Choroid plexus epithelial cell (primary cell): ENCODE measurements at places on chromosomes 16 and 17.

GRCh38 chr17:55159251-55159650, 105.5 kb upstream of the HLF start:
- DNase-seq: peak; percentile 56

DNA sequence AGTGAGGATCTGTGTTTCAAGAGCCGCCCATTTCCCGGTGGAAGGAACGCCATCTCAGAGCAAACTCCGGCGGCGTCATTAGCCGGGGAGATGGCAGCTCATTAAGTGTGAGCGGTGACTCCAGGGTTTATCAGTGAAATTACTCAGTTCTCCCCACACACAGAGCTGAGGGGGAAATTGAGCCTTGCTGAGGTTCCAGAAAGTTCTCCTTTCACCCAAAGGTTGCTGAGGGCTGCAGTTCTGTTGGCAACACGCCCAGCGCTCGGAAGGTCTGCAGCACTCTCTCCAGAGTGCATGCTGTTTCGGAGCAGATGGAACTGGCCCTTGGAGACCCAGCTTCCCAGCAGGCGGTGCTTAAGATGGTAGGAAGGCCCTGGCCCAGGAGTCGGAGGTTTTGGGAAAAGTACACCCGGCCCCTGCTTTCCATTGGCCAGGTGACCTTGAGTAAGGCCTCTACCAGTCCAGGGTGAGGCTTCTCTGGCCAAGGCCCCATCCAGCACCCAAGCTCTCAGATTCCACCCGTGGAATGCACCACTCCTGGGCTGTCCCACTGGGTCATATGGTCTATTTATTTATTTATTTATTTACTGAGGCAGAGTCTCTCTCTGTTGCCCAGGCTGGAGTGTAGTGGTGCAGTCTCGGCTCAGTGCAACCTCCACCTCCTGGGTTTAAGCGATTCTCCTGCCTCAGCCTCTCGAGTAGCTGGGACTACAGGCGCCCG, 167.7 kb upstream of the CIBAR2 start:
- peak; percentile 37 for DNase-seq

DNA sequence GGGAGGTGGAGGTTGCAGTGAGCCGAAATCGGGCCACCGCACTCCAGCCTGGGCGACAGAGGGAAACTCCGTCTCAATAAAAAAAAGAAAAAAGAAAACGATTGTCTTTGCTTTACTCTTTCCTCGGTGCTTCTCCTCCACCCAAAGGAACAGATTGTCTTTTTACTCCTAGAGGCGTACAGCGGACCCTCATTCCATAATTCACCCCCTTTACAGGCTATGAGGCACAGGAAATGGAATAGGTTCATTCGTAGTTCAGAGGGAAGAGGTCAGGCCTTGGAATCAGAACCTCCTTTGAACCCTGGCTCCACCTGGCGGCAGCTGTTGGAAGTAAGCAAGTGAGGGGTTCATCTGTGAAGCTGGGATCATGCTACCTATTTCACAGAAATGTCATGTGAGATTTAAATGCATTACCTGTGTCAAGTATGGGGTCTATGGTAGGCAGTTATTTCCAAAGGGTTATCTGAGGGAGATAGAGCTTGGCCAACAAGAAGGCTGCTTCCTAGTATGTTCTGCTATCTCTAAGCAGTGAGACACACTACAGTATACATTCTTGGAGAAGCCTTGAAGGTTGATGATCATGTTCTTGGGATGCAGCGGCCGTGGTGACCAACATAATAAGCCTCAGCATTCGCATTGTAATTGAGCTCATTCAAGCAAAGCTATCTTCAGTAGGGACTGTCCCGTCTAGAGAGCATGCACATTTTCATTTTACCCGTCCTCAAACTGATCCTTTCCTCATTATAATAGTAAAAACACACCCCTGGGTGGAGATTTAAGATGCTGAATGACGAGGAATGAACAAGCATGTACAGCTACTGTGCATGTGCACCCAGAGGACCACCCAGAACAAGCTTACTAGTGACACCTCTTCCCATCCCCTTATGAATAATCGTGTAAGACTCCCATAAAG, 18.7 kb upstream of the ZNF689 start:
- peak; percentile 82 for DNase-seq

DNA sequence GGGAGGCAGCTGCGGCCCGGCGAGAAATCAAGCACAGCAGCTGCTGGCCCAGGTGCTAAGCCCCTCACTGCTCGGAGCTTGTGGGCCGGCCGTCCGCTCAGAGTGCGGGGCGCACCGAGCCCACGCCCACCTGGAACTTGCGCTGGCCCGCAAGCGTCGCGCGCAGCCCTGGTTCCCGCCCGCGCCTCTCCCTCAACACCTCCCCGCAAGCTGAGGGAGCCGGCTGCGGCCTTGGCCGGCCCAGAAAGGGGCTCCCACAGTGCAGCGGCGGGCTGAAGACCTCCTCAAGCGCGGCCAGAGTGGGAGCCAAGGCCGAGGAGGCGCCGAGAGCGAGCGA, 92.9 kb downstream of the HAPSTR1 start:
- DNase-seq: no peak

DNA sequence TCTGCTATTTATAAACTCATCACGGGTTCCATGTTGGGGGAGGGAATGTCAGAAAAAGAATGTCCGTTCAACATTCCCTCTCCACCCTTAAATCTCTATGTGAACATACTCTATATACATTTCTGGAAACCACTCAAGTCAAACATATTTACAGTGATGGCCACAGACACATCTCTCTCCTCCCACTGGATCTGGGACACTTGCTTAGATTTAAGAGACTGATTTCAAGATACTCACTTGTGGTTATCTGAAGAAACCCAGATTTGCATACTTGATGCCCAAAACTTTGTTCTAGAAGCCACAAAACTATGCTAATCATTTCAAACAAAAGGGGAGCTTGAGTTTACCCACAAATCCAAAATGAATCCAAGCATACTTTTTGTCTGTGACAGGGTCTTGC, 182.9 kb upstream of the SOX9 start:
- no peak for DNase-seq

DNA sequence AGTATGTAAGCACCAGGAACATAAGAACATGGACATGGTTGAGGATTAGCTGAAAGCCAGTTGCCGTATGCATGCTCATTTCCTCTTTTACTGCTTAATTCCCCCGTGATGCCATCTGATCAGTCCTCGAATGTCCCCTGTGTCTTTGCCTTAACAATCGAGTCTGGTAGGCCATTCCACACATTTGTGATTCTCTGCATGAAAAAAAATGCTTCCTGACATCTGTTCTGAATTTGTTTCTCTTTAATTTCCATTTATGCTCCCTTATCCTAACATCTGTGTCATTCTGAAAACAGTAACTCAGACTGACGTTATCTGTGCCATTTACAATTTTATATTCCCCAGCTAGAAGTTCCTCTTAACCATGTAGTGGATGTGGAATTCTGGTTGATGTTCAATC, 158.2 kb upstream of the TOX3 start:
- no peak for DNase-seq

- DNase-seq: peak; percentile 91
Observed at GRCh38 chr17:46264456-46265198, 30.3 kb upstream of the LRRC37A start.

- DNase-seq: no peak
Observed at GRCh38 chr16:25996052-25996451, 304.3 kb downstream of the HS3ST4 start.

DNA sequence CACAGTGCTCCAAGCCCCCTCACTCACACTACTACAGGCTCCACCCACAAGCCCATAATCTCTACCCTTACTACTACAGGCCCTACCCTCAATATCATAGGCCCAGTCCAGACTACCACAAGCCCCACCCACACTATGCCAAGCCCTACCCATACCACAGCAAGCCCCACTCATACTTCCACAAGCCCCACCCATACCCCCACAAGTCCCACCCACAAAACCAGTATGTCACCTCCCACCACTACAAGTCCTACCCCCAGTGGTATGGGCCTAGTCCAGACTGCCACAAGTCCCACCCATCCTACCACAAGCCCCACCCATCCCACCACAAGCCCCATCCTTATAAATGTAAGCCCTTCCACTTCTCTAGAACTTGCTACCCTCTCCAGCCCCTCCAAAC, 13.8 kb downstream of the RIPOR1 start:
- DNase-seq: peak; percentile 87

GRCh38 chr16:12417815-12418211, 385.9 kb downstream of the CPPED1 start:
- DNase-seq: no peak

DNA sequence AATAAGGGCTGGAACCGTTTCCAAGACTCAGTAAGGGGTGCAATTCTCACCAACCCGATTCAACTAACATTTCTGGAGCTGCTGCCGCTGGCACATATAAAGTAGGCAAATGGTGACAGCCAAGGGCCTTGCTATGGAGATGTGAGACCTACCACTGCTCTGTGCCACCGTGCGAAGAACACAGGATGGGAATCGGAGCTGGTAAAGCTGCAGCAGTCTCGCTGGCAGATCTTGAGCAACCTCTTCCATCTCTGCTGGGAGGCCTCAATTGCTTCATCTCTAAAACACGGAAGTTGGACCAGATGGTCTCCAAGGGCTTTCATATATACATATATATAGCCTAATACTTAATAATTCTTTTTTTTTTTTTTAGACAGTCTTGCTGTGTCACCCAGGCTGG, 128.9 kb upstream of the RCVRN start:
- no peak for DNase-seq

DNA sequence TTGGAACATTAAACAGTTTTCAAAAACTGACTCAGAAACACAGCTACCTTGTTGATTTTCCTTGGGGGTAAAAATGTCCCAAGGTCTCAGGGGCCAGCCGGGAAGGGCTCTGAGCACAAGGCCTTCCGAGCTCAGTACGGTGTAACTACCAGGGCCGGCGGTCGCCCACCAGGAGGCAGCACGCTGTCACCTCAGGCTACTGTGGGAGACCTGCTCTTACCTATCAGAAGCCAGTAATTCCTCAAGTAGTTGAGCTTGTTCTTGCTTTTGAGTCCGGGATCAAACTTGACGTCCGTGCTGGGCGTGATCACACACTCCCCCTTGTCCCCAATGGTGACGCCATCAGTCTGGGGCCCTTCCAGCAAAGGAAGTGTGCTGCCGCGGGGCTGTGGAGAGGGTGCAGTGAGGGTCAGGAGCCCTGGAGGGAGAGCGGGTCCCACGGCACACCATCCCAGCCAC, 43.4 kb upstream of the ICAM2 start:
- peak; percentile 63 for DNase-seq

DNA sequence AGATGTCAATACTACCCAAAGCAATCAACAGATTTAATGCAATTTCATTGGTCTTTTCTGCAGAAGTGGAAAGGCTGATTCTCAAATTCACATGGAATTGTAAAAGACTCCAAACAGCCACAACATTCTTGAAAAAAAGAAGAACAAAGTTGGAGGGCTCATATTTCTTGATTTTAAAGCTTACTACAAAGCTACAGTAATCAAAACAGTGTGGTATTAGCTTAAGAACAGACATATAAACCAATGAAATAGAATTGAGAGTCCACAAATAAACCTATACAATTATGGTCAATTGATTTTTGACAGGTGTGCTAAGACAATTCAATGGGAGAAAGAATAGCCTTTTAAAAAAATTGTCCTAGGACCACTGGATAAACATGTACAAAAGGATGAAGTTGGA, 14.4 kb upstream of the ABCC1 start:
- DNase-seq: no peak

DNA sequence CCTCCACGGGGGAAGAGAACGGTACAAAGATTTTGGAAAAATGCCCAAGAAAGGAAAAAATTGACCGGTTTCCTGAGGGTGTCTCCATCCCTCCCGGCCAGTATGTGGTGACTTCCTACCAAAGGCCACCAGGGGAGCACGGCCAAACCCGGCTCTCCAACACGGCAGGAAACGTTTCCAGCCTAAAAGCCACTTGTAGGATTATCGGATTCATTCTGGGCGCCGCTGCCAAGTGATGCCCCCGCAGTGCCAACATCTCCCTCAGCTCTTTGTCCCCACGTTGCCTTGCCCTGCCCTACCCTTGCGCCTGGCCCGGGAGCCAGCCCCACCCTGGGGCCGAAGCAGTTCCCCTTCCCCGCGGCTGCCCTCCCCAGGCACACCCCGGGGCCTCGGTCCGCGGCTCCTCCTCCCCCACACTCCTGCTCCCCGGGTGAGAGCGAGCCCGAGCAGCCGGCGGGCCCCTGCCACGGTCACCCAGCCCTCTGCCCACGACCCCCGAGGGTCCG, 688 bp downstream of the CRK start:
- peak; percentile 72 for DNase-seq

DNA sequence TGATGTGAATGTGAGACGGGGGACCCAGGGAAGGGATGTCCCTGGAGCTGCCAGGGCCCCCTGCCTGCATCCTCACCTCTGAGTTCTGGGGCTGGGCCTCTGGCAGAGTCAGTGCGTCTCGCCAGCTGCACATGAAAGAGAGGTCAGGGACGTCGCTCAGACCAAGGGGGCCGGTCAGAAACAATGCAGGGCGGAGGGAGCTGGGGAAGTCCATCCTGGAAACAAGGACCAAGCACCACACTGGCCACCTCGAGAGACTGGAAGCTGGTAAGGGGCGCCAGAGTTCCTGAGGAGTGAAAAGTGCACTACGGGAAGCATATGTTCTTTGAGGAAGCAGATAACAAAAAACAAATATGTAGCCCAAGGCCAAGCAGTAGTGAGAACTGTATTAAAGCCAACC, 2.1 kb downstream of the TAF1C start:
- no peak for DNase-seq

DNA sequence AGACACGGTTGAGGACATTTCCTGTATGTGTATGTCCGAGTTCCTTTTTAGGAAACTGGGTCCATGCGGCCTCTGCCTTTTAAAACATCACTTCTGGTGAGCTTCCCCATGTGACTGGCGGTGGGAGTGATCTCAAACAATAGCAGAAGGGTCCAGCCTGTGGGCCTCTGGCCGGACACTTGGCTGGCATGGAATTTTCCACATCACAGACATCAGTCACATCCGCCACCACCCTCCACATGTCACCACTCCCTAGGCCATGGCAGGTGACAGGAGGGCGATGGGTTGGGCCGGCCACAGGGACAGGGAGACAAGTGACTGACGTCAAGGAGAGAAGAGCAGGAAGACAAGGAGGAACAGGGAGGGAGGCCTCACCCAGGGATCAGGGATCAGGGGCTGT, 83.7 kb downstream of the DNAH17 start:
- DNase-seq: no peak
